ENCODE measurements at places on chromosomes 1 and 21.

GRCh38 chr1:59266927-59267293 is 30.0 kb upstream of the FGGY start:
- DNase-seq = no peak

DNA sequence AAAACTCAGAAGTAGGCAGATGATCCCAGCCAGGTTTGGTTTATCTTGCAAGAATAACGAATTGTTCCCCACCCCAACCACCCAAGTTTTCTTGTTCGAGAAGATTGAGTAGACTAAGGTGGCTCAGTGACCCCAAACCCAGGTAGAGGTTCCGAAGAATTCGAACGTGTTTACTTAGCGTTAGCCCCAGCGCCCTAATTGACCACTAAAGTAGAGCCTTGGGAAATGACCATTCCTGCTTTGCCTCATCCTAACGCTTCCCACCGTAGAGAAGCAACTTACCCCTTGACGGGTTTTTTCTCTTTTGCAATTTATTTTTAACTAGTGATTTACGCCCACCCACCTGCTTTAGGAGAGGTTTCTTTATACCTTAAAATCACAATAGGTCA is 870 bp downstream of the FBXO28 start:
- DNase-seq = no peak

DNA sequence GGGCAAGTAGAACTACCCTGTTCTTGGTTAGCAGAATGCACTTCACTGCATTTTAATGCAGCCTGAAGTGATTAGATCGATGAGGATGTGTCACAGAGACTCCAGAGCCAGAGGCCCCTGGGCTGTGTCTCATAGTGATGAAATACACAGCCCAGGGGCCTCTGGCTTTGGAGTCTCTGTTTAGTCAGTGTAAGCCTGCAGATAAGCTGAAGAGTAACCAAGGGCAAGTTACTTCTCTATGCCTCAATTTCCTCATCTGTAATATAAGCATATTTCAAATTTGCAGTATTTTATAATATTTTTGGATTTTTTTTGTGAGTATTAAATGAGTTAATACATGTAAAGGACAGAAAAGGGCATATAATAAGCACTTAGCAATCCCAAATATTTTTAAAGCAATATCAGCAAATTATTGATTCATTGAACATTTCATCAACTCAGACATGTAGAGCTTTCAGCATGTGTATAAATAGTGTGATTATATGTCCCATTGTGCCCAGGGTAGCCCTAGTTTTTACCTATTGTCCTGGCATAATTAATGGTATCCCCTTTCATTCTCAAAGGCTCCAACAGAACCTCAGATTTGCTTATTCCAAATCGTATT is 23.6 kb upstream of the APOBEC4 start:
- peak; percentile 29 for DNase-seq

DNA sequence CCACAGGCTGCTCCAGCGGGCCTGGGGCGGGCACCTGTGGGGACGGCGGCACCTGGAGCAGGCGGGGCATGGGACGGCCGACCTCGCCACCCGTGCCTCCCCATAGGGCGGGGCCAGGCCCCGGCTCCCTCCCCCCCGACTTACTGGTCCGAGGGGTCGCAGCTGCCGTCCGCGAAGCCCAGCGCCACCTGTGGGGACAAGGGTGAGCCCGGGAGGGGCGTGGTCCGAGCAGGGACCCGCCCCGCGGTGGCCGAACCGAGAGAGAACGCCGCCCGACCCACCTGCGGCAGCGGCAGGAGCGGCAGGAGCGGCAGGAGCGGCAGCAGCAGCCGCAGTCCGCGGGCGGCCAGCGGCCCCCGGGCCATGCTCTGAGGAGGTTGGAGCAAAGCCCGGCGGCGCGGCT is at the start of gene TMEM52:
Gene TMEM52 (minus strand): TSS at position 379 of the 403 bp plus-strand sequence. CDS start 14 bp downstream, at position 365.
- DNase-seq = no peak

- no peak for DNase-seq
Measured at GRCh38 chr21:29664615-29665014, 275.2 kb downstream of the GRIK1 start.

GRCh38 chr1:213242883-213243282 is 191.8 kb downstream of the RPS6KC1 start:
- DNase-seq = no peak

- DNase-seq = peak; percentile 57
Measured at GRCh38 chr1:1517973-1518620, 6.1 kb downstream of the ATAD3A start.

Data from right lobe of liver (tissue), 6 donors.